ENCODE measurements at places on chromosomes 4 and X. TPM values are rescaled to one million over a fixed set of nuclear protein-coding genes. Genes with fewer than 3 reads are reported as not detected.

Gene KLB
- total RNA-seq = not detected

DNA sequence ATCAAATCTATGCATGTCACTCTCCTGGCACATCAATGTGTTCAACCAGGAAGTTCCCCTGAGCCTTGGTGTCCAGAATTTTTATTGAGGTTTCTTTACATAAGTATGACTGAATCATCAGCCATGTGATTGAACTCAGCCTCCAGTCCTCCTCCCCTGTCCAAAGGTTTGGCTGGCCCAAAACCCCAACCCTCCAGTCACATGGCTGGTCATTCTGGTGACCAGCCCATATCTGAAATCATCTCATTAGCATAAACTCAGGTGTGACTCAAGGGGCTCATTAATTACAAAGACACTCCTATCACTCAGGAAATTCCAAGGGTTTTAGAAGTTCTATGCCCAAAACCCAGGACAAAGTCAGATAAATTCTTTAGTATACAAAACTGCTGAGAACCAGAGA, 20.6 kb upstream of the SUPT20HL2 start:
- no peak for DNase-seq
- no peak overlapping the region for H3K27ac ChIP-seq
- no peaks in the 10 kb centered on the region for H3K36me3 ChIP-seq
- H3K27me3 ChIP-seq = no peaks in the 10 kb centered on the region
- no peaks in the 10 kb centered on the region for H3K4me1 ChIP-seq
- no peak overlapping the region for H3K4me3 ChIP-seq

Gene DUX4
- not detected for total RNA-seq

DNA sequence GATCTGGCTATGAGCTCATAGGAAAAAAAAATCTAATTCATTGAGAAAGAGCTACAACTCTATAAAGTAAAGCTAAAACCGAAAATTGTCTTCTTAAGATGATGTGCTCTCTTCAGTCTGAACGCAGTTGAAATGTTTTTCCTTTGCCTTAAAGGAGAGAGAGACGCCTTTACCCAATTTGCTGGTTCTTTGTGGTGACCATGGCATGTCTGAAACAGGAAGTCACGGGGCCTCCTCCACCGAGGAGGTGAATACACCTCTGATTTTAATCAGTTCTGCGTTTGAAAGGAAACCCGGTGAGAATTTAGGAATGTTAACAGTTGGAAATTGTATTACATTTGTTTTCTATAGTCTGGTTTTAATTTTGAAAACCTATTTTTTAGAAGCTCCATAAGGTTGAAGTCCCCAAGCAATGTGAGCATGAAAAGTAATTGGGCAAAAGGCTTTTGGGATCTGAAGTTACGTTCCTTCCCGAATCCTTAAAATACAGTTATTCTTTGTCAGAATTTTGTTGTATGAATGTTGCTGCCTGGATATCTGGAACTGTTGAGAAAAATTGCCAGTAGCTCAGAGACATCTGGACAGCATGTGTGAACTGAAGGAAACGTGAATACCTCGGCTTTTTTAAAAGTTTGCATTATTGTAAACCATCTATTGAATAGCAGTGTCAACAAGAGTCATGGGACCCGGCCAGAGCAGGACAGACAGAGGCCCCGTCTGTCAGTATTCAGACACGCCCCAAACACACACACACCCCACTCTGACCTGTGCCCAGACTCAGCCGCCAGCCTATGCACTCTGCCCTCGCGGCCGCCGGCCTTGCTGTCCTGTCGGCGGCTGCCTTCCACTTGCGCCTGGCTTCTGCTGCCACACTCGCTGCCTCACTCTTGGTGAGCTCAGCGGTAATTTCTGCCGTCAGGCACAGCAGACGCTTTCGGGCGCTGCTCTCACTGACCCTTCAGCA, 9.9 kb downstream of the PIGG start:
- H3K36me3 ChIP-seq = no peaks in the 10 kb centered on the region
- no peaks in the 10 kb centered on the region for H3K4me1 ChIP-seq
- H3K27me3 ChIP-seq = no peaks in the 10 kb centered on the region

GRCh38 chrX:69074726-69075125, 90.5 kb downstream of the PJA1 start:
- DNase-seq = no peak
- H3K4me3 ChIP-seq = no peak overlapping the region
- H3K27ac ChIP-seq = no peak overlapping the region
- no peaks in the 10 kb centered on the region for H3K4me1 ChIP-seq
- no peaks in the 10 kb centered on the region for H3K27me3 ChIP-seq

Data from neural progenitor cell (in vitro differentiated cells).